Stimulated activated CD4-positive, alpha-beta T cell treated with anti-CD3 and anti-CD28 coated beads, Interleukin-12 subunit alpha, Interleukin-12 subunit beta, amount 100 ng/mL, for 24 hours (primary cell): ENCODE measurements at places on chromosomes 16 and 17.

- DNase-seq, result no peak
Observed at GRCh38 chr16:84184775-84185174, 2.1 kb downstream of the TAF1C start.

DNA sequence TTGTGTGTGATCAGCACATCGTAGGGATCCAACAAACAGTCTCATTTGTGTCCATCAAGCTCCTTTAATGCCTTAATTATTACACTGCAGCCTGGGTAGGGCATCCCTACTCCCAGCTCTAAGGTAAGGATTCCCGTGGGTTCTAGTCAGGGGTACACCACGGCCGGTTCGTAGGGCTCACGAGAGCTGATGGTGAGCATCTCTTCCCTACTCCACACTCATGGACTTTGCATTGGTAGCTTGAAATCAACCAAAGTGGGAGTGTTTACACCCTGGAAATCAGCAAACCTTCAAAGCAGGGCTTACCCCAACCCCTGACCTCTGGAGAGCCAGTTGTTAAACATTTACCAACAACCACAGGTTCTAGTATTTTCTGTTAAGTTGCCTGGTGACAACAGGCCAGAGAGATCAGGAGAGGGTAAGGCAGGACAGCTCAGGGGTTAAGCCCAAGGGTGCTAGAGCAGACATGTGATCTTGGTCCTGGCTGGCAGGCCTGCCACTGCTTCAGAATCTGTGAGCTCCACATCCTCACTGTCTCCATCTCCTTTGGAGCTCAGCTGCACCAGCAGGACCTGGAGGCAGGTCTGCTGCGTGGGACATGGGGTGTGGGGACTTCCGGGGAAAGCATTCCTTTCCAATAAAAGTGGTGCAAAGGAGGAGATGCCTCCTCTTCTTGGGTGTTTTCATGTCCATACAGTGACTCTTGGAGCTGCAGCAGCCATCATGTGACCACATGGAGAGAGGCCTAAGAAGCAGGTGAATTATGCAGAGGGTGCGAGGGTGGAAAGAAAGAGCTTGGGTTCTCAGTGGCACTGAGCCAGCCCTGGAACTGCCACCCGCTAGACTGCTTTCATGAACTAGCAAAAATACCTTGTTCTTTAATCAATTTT is 36.1 kb upstream of the ZCCHC14 start:
- DNase-seq, result no peak

DNA sequence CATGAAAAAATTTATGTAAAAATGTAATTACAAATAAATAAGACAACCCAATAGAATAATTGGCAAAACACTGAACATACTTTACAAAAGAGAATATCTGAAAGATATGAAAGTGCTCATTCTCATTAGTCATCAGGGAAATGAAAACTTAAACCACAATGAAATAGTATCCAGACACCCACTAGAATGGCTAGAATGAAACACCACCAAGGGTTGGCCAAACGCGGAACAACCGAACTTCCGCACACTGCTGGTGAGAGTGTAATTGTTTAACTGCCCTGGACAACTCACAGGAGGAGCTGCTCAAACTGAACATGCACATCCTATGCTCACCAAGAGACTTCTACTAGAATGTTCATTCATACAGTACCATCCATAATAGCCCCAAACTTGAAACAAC is 5.8 kb upstream of the ZDHHC7 start:
- no peak for DNase-seq

DNA sequence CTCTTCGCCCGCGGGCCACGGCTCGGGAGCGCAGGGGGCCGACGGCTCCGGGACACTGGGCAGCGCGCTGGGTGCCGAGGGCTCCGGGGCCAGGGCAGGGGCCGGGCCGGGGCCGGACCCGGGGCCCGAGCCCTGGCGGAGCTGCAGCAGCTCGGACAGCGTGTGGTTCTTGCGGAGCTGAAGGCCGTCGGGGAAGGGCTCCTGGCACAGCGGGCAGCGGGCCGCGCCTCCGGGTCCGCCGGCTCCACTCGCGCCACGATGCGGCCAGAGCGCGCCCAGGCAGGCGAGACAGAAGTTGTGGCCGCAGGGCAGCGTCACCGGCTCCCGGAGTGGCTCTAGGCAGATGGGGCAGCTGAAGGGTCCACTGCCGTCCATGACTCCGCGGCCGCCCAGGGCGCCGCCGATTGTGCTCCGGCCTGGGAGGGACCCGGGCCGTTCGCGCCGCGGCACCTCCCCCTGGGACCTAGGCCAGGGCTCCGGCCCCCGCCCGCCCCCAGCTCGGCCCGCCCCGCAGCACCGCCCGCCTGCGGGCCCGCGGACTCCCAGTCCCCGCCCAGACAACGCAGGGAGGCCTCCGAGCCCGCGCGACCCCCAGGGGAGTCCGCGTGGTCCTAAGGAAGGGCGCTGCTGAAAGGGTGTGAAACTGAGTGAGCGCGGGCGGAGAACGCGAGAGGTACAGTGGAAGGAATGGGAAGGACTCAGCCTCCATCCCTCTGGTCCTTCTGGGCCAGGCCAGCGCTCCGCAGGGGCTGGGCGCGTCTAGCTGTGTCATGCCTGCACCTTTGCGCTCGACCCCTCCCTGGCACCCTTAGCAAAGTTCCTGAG is at the start of gene TRIM47:
Gene TRIM47 (minus strand): TSS at position 408 of the 825 bp plus-strand sequence. CDS start 33 bp downstream, at position 375.
- DNase-seq, result no peak

GRCh38 chr16:23024044-23024443 is 125.2 kb downstream of the USP31 start:
- DNase-seq, result no peak

DNA sequence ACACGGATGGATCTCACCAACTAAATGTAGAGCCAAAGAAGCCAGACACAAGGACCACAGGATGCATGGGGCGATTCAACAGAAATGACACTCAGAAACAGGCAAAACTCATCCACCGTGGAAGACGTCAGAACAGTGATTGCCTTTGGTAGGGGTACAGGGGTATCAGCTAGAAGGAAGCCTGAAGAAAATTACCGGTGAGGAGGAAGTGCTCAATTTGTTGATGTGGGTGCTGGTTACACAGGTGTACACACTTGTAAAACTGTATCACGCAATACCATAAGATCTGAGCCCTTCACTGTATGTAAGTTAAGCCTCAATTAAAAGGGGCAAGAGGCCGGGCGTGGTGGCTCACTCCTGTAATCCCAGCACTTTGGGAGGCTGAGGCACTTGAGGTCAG is 226.1 kb downstream of the C16orf78 start:
- DNase-seq, result no peak

DNA sequence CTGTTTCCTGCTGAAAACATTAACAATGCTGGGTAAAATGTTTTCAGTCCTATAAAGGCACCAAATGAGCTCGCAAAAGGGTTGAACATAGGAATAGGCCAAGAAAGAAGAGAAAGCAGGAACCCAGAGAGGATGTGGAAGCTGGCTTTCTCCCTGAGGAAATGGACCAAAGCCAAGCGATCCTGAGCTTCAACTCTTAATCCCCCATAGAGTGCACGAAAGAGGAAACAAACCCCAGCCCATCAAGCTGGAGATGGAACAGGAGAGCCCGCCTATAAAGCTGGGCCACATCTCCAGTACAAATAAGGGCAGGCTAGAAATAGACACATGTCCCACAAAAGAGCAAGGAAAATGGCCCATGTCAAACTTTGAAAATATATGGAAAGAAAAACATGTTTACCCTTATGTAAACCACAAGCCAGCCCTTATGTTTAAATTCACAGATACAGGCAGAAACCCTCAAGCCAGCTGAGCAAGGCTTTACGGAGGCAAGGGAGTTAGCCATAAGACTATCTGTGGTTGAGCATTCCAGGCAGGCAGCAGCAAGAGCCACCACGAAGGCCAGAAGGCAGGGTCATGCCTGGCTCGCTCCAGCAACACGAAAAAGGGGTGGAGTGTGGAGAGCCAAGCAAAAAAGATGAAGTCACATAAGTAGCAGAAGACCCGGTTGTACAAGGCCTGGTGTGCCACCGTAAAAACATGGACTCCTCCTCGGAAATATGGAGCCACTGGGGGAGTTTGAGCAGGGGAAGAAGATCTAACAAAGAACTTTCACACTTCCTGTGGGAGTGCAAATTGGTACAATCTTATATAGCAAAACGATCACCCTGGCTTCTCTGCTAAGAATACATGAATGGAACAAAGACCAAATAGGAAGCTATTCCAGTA is 27.8 kb downstream of the COPRS start:
- DNase-seq, result no peak

GRCh38 chr16:13070268-13070667 is 168.9 kb downstream of the SHISA9 start:
- DNase-seq, result no peak

- no peak for DNase-seq
Observed at GRCh38 chr16:69466547-69466946, 42.1 kb downstream of the CYB5B start.

- DNase-seq, result no peak
Observed at GRCh38 chr17:48384164-48384563, 45.9 kb downstream of the SKAP1 start.

GRCh38 chr17:44758414-44759085 is at the start of gene ADAM11:
Gene ADAM11, plus strand, starts transcription at chr17:44758988. Its CDS starts 212 bp downstream, at chr17:44759200.
- no peak for DNase-seq

- DNase-seq, result no peak
Observed at GRCh38 chr16:78490431-78490830, 391.0 kb downstream of the WWOX start.

DNA sequence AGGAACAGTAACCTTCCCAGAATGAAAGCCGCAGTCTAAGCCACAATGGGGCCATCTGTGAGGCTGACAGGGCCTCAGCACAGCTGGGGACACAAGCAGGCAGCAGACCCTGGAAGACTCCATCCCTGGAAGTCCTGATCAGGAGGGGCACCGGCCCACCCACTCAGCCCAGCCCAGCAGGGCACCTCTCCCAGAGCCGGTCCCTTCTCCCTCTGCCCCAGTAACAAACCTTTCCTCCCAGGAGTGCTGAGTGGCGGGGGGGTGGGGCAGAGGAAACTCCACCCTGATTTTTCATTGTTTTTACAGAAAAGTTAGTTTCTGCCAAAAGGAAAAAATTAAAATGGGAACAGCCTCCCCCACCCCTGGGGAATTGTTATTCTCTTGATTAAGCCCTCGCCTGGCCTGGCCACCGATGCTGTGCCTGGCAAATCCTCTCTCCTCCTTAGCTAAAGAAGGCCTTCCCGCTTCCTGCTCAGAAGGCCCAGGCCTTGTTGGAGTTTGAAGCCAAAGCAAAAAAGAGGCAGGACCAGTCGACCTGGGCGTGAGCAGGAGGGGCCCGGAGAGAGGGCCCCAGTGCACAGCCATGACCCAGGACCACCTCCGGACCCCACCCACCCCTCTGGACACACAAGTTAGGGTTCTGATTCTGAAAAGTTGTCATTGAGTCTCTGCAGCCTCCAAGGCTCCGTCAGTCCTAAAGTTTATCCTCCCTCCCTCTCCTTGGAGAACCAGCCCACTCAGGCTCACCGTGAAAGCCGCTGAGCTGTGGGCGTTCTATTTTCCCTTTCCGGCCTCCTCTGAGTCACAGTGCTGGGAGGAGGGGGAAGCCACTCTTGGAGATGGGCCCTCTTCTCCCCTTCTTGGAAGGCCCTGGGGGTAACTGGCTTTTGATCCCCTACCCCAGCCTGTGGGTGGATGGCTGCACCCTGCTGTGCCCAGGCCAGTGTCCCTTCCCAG is 128.4 kb upstream of the TNRC6C start:
- no peak for DNase-seq

DNA sequence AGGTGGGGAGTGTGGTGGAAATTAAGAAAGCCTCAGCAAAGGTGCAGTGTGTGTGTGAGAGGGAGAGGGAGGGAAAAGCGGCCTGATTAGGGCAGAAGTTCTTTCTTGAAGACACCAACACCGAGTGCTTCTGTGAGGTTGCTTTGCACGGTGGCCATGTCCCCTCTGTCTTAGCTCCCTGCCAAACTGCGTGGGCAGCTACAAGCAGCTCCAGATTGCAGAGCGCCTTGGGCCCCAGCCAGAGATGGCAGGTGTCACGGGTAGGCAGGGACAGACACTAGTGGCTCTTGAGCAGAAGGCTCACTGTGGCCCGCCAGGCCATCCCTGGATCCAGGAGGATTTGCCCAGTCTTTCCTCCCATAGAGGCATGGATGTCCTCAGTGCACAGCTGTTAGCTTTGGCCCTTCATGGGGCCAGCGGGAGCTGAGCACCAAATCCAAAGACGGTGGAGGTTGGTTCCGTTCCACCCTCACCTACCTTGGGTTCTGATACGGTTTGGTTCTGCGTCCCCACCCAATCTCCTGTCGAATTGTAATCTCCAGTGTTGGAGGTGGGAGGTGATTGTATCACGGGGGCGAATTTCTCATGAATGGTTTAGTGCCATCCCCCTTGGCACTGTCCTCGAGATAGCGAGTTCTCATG is 21.4 kb downstream of the KIAA0513 start:
- DNase-seq, result no peak

- DNase-seq, result no peak
Observed at GRCh38 chr16:65323655-65324237, 201.9 kb upstream of the CDH11 start.

DNA sequence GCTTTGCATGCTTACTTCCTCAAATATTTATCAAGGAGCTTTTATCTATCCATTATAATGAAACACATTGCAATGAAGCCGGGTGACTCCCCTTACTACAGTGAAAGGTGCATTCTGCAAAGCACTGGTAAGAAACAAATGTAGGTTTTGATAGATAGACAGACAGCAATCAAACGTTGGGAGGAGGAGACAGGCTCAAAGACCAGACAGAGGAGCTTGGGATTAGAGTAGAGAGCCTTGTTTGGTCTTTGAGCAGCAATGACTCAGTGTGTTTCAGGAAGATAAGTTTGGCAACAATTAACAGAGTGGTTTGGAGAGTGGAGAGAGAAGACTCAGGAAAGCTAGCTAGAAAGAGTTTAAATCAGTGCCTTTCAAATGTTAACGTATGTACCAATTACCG is 68.8 kb downstream of the ZNF18 start:
- no peak for DNase-seq

GRCh38 chr16:2517954-2518605 is 2.1 kb upstream of the AMDHD2 start:
- DNase-seq, result no peak

DNA sequence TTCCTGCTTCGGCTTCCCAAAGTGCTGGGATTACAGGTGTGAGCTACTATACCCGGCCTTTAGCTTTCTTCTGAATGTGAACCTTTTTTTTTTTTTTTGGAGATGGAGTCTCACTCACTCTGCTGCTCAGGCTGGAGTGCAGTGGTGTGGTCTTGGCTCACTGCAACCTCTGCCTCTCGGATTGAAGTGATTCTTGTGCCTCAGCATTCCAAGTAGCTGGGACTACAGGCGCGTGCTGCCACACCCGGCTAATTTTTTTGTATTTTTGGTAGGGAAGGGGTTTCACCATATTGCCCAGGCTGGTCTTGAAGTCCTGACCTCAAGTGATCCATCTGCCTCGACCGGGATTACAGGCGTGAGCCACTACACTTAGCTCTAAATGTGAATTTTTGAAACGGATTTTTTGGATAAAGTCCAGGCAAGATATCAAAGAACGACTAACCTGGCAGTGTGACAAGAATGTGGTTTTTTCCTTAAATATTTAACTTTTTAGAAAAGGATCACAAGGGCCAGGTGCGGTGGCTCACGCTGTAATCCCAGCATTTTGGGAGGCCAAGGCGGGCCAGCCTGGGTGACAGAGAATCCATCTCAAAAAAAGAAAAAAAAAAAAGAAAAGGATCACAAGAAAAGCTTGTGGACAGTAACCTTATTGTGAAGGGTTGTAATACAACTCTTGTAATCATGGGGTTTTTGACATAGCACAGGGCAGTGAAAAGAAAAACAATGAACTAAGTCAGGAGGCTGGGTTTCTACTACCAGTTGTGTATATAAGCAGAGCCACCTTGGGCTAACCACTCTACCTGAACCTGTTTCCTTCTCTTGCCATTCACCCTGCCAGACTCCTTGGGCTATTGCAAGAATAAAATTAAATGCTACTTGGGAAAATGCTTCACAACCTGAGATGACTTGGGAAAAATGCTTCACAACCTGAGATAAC is 6.2 kb downstream of the BRCA1 start:
- DNase-seq, result no peak
